ENCODE measurements at places on chromosomes 6 and 20.

DNA sequence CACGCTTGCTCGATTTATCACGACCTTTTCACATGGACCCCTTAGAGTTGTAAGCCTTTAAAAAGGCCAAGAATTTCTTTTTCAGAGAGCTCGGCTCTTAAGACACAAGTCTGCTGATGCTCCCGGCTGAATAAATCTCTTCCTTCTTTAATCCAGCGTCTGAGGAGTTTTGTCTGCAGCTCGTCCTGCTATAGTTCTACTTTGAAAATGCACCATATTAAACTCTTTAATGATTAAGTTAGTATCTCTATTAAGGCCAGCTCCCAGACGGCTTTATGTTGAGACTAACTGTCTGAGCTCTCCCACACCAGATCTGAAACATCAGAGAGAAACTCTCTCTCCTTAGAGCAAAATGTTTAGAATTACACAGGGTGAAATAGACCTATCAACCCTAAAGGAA is 18.0 kb upstream of the GSTA3 start:
- DNase-seq: no peak

GRCh38 chr20:38167851-38168760 is 3.0 kb upstream of the TGM2 start:
- DNase-seq: peak; percentile 3

DNA sequence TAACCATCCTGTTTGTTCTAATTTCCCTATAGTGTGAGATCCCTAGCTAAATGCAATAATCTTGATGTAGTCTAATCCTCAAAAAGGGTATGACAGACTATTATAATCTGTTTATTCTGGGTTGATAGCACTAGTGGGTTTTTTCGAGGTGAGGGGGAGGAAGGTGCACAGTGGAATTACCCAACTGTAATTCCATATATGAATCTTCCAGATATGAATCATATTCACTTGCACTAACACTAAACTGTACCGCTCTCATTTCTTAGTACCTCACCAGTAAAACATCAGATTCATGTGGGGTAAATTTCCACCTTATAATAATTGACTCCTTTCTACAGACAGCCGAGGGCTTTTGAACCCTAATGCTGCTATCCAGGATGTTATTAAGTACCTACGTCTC is 16.5 kb downstream of the NCOA7 start:
- DNase-seq: no peak

DNA sequence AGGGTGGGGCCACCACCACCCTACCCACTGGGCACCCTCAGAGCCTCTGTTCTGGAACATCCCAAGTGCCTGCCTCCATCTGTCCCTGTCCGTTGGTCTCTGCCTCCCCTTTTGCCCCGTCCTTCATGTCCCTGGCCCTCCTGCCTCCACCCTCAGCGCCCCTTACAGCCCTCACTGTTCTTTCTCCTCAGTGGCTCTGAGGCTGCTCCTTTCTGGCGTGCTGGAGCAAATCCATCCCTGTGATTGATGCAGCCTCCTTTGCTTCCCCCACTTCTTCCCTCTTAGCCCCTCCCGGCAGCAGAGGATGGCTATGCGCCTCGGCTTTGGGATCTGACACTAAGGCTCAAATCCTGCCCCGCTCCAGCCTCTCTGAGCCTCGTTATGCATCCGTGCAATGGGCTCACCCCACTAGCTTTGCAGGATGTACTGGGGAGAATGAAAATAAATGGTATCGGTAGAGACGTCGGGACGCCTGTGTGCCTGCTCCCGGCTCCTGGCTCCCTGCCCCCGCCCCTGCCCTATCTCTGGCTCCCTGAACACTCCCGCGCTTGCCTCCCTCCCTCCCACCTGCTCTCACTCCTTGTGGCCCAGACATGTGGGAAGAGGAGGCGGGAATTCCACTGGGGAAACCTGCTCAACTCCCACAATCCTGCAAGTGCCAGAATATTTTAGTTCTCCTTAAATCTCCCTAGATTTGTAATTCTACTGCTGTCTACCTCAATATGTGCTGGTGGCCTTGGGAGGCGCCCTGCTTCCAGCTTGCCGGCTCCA is 13.1 kb downstream of the VSTM2L start:
- DNase-seq: no peak

- no peak for DNase-seq
Observed at GRCh38 chr6:15524861-15525401, 137.9 kb downstream of the DTNBP1 start.

DNA sequence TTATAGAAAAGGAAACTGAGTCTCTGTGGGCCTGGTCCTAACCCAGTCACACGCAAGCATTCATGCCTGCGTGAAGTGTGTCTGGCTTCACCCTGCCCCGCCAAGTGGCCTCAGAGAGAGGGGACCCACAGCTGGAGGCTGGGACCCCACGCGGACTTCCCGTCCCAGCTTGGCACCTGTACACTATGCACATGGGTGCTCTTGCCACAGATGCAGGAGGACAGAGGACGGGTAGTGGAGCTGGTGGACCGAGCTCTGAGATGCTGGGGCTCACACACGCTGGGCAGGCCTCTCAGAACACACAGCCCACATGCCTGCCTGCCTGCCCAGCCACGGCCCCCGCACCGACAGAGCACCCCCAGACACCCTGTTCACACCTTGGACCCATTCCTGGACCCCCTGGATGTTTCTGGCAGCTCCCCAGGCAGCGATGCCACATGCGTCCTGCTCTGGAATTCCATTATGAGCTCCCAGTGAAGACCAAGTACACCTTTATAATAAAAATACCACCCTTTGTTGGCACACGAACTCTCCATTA is 24.9 kb upstream of the SMOC2 start:
- DNase-seq: no peak

DNA sequence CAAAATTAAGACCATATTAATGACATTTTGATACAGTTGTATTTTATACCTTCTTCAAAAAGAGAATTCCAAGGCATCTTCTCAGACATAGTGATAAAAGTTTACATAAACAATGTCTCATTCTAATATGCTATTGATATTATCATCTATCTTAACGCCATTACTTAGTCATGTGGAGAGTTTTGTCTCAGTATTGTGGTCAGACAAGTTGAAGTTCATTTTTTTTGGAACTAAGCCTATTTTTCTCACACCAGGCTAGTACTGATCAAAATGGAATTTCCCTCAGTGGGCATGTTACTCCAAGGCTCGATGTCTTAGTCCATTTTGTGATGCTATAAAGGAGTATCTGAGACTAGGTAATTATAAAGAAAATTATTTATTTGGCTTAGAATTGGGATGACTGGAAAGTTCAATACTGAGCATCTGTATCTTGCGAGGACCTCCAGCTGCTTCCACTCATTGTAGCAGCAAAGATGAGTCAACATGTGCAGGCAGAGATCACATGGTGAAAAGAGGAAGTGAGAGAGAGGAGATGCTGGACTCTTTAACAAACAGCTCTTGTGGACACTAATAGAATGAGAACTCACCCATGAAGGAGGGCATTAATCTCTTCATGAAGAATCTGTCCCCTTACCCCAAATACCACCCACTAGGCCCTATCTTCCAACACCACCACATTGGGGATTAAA is 825.5 kb upstream of the MANEA start:
- no peak for DNase-seq

Measured in stimulated activated CD8-positive, alpha-beta memory T cell treated with anti-CD3 and anti-CD28 coated beads, Interleukin-7, amount 100 ng/mL, for 48 hours (primary cell).